Substantia nigra (tissue), 51 donors: ENCODE measurements at places on chromosomes 16 and 17.

GRCh38 chr17:42233994-42234393 is 39.7 kb upstream of the GHDC start:
- DNase-seq, result no peak

- no peak for DNase-seq
These were observed 377.8 kb downstream of the SNX29 start for GRCh38 chr16:12354296-12354833.

DNA sequence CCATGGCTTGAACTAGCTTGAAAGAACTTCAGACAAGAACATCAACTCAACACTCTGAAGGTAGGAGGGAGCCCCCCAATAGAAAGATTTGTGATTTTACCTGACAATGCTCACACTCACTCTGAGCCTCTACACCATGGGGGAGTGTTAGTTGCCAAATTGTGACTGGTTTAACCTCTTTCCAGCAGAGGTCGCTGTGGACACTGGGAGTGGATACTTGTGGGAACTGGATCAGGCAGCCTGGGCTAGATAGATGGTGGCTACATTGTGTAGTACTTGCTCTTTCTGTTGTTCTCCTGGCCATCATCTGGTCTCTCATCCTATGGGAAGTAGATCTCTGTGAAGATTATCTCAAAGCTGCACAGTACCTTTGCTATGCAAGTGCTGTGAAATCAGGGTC is 2.9 kb downstream of the SMPD3 start:
- DNase-seq, result no peak

- DNase-seq, result no peak
These were observed 98.1 kb downstream of the RGS9 start for GRCh38 chr17:65235284-65235683.

DNA sequence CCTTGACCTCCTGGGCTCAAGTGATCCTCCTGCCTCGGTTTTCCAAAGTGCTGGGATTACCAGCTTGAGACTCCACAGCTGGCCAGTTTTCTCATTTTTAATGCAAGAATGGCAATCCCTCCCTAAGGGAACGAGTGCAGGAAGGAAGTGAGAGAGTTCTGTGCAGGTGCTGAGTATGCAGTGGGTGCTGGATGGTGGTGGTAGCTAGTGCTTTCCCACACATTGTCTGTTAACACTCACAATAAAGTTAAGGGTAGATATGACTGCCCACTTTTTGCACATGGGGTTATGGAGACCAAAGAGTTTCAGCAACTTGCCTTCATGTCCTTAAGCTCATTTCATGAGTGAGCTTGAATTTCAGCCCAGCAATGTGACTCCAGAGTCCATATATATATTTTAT is 18.5 kb downstream of the RGS9 start:
- no peak for DNase-seq

GRCh38 chr17:44909681-44910144 is 5.6 kb downstream of the GFAP start:
- DNase-seq, result no peak

DNA sequence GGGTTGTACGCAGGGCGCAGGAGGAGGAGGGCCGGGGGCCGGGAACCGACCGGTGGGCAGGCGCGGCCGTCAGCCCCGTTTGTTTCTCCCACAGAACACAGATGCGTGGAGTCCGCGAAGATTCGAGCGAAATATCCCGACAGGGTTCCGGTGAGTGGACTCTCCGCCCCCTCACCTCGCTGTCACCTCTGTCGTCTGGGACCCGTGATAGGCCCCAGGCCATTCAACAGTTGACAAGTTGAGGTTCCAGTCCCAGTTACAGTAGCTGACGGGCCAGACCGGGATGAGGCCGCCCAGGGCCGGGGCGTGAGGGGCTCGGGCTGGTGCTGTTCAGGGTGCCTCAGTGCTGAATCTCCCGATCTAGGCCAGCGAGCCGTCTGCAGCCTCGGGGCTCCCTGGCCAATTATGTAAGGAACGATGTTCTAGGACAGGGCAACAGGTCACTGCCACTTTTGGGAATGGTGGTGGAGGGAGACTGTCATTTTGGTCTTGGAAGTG is 628 bp downstream of the GABARAPL2 start:
- peak; percentile 47 for DNase-seq

GRCh38 chr17:79162012-79162963 is 87.7 kb downstream of the ENGASE start:
- no peak for DNase-seq
